ENCODE measurements at places on chromosomes 11 and 22. TPM values are rescaled to one million over a fixed set of nuclear protein-coding genes. Genes with fewer than 3 reads are reported as not detected.

- no peaks in the 10 kb centered on the region for H3K36me3 ChIP-seq
- H3K4me3 ChIP-seq: no peak overlapping the region
- H3K27ac ChIP-seq: peak overlapping the region; percentile 73
- DNase-seq: peak; percentile 94
Measured at GRCh38 chr11:120883404-120884080, 140.4 kb upstream of the TBCEL start.

Gene NDUFA6
- total RNA-seq: 56.3 TPM

- DNase-seq: peak; percentile 47
- peaks cover 21% of the 10 kb centered on the region for H3K4me1 ChIP-seq
- H3K27ac ChIP-seq: peak overlapping the region; percentile 87
- no peaks in the 10 kb centered on the region for H3K27me3 ChIP-seq
Measured at GRCh38 chr11:62705413-62705812, 1.8 kb downstream of the BSCL2 start.

Gene THAP12
- 39.0 TPM for total RNA-seq

DNA sequence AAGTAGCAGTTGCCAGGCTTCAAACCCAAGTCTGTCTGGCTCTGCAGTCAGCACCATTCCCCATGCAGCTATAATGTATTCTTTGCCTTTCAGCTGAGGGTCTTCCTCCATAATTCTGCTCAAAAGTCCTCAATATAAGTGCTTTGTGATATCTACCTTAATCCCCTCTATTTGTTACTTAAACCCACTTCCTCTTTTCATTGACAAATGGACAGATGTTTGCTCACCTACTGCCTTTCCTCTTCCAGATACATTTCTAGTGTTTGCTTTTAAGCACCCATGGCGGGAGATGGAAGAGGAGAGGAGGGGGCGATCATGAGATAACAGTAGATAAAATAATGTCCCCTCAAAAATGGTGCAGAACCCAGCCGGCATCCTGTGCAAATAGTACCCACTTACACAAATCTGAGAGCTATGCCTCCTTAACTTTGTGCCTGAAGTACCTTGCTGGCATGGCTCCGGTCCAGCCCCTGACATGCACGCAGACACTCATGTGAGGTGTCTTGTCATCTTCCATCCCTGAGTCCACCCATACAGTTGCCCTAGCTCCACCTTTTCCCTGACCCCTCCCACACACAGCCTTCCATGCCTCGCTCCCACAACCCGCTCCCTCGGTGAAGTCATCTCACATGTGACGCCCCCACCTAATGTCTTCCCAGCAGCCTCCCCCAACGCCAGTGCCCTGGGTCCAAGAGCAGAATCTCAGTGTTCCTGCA, 109.6 kb downstream of the TRIM29 start:
- no peaks in the 10 kb centered on the region for H3K36me3 ChIP-seq
- H3K4me3 ChIP-seq: no peak overlapping the region
- peaks cover 15% of the 10 kb centered on the region for H3K27me3 ChIP-seq
- DNase-seq: no peak
- no peak overlapping the region for H3K27ac ChIP-seq

DNA sequence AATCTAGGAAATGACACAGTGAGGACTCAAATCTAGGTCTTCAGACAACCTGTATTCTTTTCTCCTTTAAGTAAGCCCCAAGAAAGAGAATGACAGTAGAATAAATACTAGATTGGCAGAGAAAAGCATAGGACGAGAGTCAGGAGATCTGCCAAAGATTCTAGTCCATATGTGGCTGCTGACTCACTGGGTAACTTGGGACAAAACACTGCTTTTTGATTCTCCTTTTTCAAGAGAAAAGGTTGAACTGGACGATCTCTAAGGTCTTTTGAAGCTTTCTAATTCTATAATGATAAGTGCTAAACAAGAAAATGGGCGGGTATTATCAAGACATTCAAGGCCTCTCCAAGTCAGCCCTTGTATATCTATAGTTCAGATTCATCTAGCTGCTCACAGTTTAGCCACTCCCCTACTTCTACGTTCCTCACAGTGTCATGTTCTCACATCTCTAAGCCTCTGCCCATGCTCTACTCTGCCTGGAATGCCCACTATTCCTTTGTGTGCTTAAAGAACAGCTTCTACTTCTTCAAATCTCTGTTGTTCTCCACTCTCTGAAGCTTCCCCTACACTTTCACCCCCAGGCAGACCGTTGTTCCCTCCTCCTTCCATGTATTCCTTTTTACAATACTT, 53.0 kb downstream of the RELT start:
- H3K27ac ChIP-seq: peak overlapping the region; percentile 59
- H3K4me1 ChIP-seq: peaks cover 27% of the 10 kb centered on the region
- peak; percentile 80 for DNase-seq
- no peaks in the 10 kb centered on the region for H3K27me3 ChIP-seq
- no peaks in the 10 kb centered on the region for H3K36me3 ChIP-seq
- no peak overlapping the region for H3K4me3 ChIP-seq

Gene CYTH4
- total RNA-seq: not detected

Gene RIBC2
- 0.25 TPM for total RNA-seq

GRCh38 chr22:38126928-38127668, 16.6 kb upstream of the BAIAP2L2 start:
- H3K27ac ChIP-seq: no peak overlapping the region
- no peaks in the 10 kb centered on the region for H3K27me3 ChIP-seq
- H3K4me1 ChIP-seq: no peaks in the 10 kb centered on the region
- H3K4me3 ChIP-seq: no peak overlapping the region
- H3K36me3 ChIP-seq: no peaks in the 10 kb centered on the region

DNA sequence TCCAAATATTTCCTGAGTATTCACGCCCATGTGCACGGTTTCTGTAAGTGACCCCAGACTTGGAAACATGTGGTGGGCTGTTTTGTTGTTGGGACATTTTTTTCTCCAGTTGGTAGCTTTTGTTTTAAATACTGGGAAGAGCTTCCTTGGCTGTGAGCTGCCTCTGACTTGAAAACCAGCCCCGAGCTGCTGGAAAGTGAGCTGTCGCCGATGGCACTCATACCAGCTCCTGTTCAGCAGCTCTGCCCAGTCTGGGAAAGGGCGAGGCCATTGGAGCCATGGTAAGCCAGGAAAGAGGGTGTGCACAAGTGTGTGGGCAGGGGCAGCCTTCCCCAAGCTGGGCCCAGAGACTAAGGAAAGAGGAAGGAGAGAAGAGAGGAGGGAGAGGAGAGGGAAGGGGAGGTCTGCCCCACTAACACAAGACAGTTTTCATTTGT, 3.2 kb upstream of the FLI1 start:
- H3K36me3 ChIP-seq: no peaks in the 10 kb centered on the region
- no peak overlapping the region for H3K27ac ChIP-seq
- DNase-seq: peak; percentile 53

DNA sequence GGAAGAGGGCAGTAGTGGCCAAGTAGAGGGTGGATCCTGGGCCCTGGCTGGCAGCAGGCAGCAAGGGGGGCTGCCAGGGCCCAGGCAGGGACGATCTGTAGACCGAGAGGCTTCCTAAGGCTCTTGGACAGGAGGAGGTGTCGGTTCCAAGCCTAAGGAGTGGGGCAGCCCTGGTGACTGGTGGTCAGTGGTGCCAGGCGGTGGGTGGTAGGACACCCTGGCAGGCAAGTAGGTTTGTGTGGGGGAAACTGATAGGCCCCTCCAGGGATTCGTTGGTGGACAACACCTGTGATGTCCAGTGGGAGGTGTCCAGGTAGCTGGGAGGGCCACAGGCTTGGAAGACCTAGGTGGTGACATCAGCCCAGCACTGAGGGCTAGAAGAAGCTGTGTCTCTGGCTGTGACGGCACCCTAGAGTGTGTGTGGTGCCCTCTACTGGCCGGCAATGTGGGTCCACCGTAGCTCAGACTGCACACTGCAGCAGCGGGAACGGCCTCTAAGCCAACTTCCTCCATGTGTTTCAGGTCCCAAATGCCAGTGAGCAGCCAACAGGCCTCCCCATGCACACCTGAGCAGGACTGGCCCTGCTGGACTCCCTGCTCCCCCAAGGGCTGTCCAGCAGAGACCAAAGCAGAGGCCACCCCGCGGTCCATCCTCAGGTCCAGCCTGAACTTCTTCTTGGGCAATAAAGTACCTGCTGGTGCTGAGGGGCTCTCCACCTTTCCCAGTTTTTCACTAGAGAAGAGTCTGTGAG, 9.4 kb upstream of the SAMM50 start:
- no peaks in the 10 kb centered on the region for H3K36me3 ChIP-seq
- H3K4me1 ChIP-seq: no peaks in the 10 kb centered on the region
- peak; percentile 84 for DNase-seq
- no peak overlapping the region for H3K27ac ChIP-seq

DNA sequence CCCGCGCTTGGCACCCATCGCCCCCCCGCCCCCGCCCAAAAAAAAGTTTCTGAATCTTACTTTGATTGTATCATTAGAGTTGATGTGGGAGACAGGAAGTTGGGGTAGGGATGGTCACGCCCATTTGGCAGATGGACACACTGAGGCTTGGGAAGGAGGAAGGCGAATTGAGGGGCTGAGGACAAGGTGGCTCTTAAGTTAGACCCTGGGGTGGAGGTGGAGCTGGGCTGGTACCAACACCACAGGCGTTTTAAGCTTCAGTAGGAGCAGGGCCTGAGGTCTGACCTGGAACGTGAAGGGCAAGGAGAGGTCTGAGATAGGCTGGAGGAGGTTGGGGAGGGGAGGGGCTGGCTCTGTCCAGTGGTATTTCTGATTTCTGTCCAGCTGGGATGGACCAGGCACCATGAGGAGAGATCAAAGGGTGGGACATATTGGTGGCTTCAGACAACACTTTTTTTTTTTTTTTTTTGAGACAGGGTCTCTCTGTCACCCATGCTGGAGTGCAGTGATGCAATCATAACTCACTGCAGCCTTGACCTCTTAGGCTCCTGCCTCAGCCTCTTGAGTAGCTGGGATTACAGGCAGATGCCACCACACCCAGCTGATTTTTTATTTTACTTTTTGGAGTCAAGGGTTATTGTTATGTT, 799 bp upstream of the CDC42BPG start:
- H3K27me3 ChIP-seq: no peaks in the 10 kb centered on the region
- no peak overlapping the region for H3K4me3 ChIP-seq
- DNase-seq: no peak
- H3K4me1 ChIP-seq: peaks cover 2% of the 10 kb centered on the region
- H3K27ac ChIP-seq: no peak overlapping the region

DNA sequence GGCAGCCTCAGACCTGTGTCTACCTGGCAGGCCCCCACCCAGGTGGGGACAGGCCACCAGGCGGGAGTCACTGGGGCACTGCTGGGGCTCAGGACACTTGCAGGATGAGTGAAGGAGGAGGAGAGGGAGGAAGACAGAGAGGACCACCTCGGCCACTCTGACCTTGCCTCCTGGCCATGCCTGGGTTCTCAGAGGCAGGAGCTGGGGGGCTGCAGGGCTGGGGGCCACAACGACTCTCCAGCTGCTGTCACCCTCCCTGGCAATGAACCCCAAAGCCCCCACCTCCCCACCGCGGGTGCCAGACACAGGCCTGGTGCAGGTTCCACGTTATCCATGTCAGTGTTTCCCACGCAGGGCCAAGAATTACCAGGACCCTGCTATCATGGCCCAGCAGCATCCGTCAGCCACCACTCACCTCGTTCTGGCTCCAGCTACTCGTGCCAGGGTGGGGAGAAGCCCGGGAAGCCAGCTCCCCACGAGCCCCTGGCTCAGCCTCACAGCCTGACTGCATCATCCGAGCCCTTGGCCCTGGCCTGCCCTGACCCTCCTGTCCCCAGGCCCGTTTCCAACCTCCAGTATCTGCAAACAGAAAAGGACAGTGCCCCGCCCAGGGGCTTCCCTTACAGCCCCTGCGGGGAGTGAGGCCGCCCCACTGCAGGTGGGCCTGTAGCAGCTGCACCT, 62.4 kb downstream of the BRD1 start:
- H3K27ac ChIP-seq: no peak overlapping the region
- H3K27me3 ChIP-seq: no peaks in the 10 kb centered on the region
- H3K4me3 ChIP-seq: no peak overlapping the region
- no peaks in the 10 kb centered on the region for H3K4me1 ChIP-seq

DNA sequence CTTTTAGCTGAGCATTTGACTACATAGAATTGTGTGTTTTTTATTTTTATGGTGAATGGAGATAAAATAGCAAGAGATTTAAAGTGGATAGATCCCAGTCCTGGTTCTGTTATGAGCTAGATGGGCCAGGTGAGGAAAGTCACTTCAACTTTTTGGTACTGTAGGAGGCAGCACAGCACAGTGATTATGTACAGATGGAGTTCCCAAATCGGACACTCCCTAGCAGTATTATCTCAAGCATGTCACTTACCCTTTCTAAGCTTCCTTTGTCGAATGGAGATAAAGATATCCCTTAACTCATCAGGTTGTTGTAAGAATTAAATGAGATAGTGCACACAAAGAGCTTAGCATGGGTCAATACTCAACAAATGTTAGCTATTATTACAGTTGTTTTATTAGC, 5.3 kb downstream of the EXPH5 start:
- no peak overlapping the region for H3K4me3 ChIP-seq
- DNase-seq: no peak
- H3K27ac ChIP-seq: no peak overlapping the region

Gene OR51B2
- total RNA-seq: not detected

Gene KLHL35
- total RNA-seq: 13.0 TPM

- H3K36me3 ChIP-seq: peaks cover 44% of the 10 kb centered on the region
- H3K27me3 ChIP-seq: no peaks in the 10 kb centered on the region
- DNase-seq: no peak
- no peak overlapping the region for H3K4me3 ChIP-seq
- H3K27ac ChIP-seq: no peak overlapping the region
- H3K4me1 ChIP-seq: peaks cover 10% of the 10 kb centered on the region
Measured at GRCh38 chr11:93689240-93689639, 27.8 kb downstream of the CEP295 start.

DNA sequence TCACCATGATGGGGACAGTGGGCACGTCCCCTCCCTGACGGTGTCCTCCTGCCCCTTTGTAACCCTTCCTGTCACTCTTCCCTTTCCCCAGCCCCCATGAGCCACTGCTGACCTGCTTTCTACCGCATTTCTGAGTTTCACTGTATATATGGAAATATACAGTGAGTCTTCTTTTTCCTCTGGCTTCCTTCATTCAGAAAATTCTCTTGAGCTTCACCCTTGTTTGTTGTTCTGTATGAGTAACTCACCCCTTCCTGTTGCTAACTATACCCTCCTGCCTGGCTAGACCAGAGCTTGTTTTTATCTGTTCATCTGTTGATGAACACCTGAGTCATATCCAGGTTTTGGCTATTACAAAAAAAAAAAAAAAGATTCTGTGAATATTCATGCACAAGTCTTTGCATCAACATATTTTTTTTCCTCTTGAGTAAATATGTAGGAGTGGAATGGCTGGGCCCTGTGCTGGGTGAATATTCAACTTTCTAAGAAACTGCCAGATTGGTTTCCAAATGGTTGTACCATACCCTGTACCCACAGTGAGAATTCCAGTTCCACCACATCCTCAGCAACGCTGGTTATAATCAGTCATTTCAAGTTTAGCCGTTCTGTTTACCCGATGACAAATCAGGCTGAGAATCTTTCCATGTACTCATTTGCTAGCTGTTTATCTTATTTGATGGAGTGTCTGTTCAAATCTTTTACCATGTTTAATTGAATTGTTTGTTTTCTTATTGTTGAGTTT, 62.0 kb downstream of the IGF2 start:
- no peak overlapping the region for H3K27ac ChIP-seq
- peaks cover 14% of the 10 kb centered on the region for H3K4me1 ChIP-seq
- H3K36me3 ChIP-seq: no peaks in the 10 kb centered on the region
- no peak overlapping the region for H3K4me3 ChIP-seq
- DNase-seq: peak; percentile 78
- peaks cover 38% of the 10 kb centered on the region for H3K27me3 ChIP-seq

Gene CDC45
- total RNA-seq: 9.5 TPM

- no peaks in the 10 kb centered on the region for H3K36me3 ChIP-seq
- no peaks in the 10 kb centered on the region for H3K27me3 ChIP-seq
- H3K27ac ChIP-seq: no peak overlapping the region
- H3K4me1 ChIP-seq: no peaks in the 10 kb centered on the region
- no peak overlapping the region for H3K4me3 ChIP-seq
Measured at GRCh38 chr11:11498195-11498594, 123.6 kb downstream of the GALNT18 start.
